Kidney (tissue), 22 donors: ENCODE measurements at places on chromosomes 16 and 17. TPM values are rescaled to one million over a fixed set of nuclear protein-coding genes. Genes with fewer than 3 reads are reported as not detected.

GRAP gene
- 8.4 TPM for total RNA-seq

RPS6KB1 gene
- 34.8 TPM for total RNA-seq

ATP2A3 gene
- total RNA-seq, result 52.1 TPM

TEKT5 gene
- total RNA-seq, result 0.57 TPM

HOXB2 gene
- 61.9 TPM for total RNA-seq

COX6A2 gene
- total RNA-seq, result not detected

CCT6B gene
- 2.5 TPM for total RNA-seq

CHST4 gene
- not detected for total RNA-seq

GDPD3 gene
- 3.6 TPM for total RNA-seq

NGFR gene
- 13.2 TPM for total RNA-seq

TNRC6A gene
- 61.9 TPM for total RNA-seq

DNA sequence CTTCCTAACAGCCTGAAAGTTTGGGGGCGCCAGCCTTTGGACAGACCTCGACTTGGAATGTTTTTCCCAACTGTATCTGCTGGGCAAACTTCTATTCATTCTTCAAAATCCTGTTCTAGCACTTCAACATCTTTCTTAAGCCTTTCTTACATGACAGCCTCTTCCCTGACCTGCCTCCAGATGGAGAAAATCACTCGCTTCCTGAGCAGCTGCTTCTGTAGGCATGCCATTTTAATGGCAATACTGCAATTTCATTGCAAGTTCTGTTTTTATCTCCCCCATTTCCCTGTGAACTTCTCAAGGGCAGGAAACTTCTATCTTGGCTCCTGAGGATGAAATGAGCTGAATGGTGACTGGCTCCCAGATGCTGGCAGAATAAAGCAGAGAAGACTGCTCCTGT, 128.8 kb upstream of the ASIC2 start:
- peak; percentile 44 for DNase-seq

- DNase-seq, result peak; percentile 91
Measured at GRCh38 chr17:50593321-50593720, 32.8 kb downstream of the CACNA1G start.

GRCh38 chr17:79574108-79574507, 36.7 kb downstream of the RBFOX3 start:
- DNase-seq, result no peak

DNA sequence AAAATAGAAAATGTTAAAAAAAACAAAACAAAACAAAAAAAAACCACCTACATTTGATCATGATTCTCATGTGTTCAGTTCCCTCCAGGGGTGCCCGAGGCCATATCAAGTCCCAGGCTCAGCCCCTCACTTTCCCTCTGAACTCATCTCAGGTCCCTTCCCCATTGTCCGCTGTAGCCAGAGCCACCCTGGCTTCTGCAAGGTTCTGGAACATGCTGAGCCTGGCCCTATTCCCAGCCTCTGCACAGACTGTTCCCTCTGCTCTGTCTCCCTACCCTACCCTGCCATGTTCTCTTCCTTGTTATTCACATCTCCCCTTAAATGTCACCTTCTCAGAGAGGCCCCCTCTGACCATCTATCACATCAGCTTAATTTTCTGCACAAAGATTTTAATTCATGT, 46.9 kb downstream of the TK2 start:
- DNase-seq, result no peak

DNA sequence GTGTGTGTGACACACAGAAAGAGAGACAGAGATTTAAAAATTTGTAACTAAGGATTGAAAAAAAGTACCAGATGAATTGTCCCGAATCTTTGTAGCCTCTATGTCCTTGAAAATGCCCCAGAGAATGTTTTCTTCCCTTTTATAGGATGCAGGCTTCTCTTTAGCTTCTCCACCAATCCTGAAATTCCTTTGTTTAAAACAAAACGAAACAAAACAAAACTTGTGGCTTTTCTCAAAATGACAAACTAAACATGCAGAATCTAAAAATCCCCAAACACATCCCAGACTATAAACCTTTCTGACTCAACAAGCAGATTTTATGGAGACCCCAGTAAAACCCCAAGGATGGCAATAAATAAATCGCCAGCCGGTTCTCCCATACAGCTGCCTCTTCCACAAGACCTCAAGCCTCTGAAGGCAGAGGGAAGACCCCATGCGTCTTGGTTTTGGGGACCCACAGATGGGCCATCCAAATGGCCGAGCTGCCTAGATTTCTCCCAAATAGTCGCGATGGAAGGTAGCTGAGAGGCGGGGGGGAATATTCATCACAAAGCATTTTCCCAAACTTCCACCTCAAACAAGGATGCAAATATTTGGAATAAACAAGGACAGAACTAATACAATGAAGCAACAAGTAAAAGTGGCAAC, 269.5 kb upstream of the FOXF1 start:
- DNase-seq, result peak; percentile 71

DNA sequence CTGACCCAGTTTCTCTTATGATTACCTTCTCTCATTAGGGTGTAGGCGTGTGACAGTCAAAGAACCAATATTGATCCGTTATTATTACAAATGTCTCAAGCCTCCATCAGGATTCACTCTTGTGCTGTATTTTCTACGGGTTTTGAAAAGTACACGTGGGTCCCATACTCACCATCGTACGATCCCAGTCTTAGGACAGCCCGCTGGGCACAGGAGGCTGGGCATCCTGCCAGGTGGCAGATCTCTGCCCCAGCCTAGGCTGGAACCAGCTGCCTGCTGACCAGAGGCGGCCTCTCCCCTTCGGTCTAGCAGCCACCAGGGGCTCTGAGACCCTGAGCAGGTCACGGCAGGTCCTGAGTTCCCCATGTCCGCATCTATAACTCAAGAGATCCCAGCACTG, 2.0 kb upstream of the METRNL start:
- no peak for DNase-seq

- peak; percentile 87 for DNase-seq
Measured at GRCh38 chr17:81309140-81309858, 14.2 kb upstream of the SLC38A10 start.

DNA sequence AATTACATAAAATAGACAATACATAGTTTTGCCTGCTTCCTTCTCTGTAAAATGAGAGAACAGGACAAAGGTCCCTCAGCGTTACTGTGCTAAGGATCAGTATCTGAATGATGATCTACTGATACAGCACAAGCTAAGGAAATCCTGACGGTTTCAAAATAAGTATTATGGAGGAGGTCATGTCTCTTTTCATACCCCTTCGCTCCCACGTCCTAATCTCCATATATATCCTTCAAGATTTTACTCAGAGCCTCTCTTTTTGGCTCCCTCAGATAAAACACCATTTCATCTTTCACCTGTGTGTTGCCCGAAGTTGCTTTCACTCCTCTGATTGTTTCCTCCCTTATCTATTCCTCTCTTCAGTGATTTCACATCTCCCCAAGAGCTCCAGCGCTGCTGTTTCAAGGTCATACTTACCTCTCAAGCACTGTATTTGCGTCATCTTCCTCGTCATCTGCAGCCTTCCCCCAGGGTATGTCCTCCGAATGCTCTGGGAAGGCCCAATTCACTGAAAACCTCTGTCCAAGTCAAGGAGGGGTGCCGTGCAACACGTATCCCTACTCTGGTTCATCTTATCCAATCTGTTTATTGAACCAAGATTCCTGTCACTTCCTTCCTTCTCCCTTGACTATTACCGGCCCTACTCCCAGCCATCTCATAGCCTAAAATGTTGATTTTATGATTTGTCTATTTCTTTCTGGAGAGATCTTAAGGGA, 1.2 kb upstream of the BLTP2 start:
- no peak for DNase-seq

GRCh38 chr17:37743612-37743874, 1.3 kb downstream of the HNF1B start:
- peak; percentile 59 for DNase-seq

GRCh38 chr17:75496005-75496404, 19.3 kb downstream of the CASKIN2 start:
- DNase-seq, result no peak

GRCh38 chr16:22265351-22265750, 31.9 kb upstream of the POLR3E start:
- no peak for DNase-seq

- DNase-seq, result no peak
Measured at GRCh38 chr16:23375643-23376042, 73.5 kb downstream of the SCNN1B start.

- DNase-seq, result peak; percentile 63
Measured at GRCh38 chr17:4480929-4481898, 17.5 kb upstream of the SPNS2 start.

- no peak for DNase-seq
Measured at GRCh38 chr16:79623062-79623461, 22.5 kb upstream of the MAF start.

DNA sequence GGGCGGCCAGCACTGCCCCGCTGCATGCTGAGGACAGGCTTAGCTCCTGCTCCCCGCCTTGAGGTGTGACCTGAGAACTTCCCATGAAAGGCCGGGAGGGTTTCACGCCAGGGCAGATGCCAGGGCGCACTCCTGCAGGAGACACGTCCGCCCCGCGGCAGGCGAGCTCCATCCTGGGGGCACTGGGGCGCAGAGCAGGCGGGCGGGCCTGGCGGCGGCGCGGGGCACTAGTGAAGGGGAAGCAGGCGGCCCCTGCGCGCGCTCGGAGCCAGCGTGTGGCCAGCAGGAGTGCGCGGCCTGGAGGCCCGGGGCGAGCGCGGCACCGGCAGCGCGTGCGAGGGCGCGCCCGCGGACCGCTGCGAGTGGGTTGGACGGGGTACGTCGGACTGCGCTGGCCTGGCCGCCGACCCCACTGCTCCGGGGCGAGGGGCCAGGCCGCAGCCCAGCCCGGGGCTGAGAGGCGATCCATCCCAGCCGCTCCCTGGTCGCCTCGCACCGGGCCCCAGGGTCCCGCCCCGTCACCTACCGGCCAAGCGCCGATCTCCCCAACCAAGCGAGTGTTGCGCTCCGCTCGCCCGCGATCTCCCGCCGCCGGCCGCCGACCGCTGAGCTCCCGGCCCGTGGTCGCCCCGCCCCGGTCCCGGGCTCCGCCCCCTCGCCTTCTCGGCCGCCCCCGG, at the start of gene MAP3K14:
MAP3K14 (minus strand) TSS at position 587 of the 677 bp plus-strand sequence. CDS start 26,275 bp downstream, outside the sequence.
- DNase-seq, result peak; percentile 92

GRCh38 chr17:28878158-28878910, 19.2 kb downstream of the FLOT2 start:
- no peak for DNase-seq

GRCh38 chr16:11175787-11176341, 80.1 kb downstream of the SOCS1 start:
- DNase-seq, result no peak

DNA sequence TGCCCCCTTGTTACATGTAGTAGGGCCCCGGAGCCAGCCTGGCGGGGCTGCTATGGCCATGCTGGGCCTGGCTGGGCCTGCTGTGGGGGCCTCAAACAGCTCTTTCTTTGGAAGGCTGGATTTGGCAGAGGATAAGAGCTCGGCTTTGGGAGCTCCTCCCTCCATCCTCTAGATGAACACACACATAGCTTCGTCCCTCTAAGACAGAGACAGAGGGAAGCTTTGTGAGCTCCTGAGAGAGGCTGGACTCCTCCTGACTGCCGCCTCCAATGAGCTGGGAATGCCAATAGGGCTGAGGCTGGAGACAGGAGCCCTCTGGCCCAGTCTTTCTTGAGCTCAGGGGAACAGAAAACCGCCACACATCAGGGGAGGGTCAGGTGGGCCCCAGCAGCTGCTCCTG, 37.3 kb upstream of the CDC42EP4 start:
- DNase-seq, result peak; percentile 55

- no peak for DNase-seq
Measured at GRCh38 chr17:46122486-46122871, 70.8 kb downstream of the KANSL1 start.

DNA sequence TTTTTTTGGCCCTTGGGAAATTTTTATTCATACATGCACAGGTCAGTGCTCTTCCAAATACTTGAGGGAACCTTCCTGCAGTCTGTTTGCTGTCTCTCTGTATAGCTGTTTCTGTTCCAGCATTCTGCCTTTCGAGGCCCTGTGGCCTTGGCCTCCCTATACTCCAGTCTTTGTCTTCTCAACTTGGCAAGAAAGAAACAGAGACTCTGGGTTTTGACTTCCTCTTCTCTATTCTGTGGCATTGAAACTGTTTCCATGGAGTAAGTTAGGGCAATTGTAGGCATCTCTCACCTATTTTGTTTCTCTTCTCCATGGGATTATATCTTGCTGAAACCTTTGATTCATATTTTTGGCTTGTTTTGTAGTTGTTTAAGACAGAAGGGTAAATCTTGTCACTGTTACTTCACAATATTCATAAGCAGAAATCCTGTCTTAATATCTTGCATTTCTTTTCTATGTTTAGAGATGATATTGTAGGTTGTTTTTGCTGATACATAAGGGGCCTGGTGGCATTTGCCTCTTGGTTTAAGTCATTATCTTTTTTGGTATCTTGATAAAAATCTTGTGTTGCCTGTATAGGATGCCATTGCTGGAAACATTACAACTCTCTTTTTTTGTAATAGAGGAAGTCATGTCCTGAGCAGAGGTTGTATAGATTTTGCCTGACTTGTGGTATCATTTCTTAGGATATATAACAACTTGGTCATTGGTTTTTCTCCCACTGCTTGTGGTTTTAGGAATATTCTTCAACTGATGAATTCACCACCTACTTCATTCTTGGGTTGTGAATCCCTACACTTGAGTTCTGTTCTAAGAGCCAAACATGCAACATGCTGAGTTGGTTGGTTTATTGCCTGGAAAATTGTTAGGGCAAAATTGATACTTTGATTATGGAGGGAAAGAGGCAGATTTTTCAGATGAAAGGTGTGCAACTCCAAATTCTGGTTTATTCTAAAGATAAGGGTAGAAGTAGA, 168.6 kb downstream of the FTO start:
- no peak for DNase-seq

GRCh38 chr16:11224096-11224893, 31.7 kb downstream of the SOCS1 start:
- DNase-seq, result no peak
